ENCODE measurements at places on chromosomes 3 and 15.

- no peak for DNase-seq
These were observed 35.5 kb downstream of the CLSTN2 start for GRCh38 chr3:139970526-139970925.

- no peak for DNase-seq
These were observed 29.7 kb upstream of the HHATL start for GRCh38 chr3:42732196-42732828.

- no peak for DNase-seq
These were observed 166.4 kb upstream of the PROK2 start for GRCh38 chr3:71951361-71951760.

- DNase-seq, result no peak
These were observed 317.6 kb upstream of the TBL1XR1 start for GRCh38 chr3:177514611-177515499.

DNA sequence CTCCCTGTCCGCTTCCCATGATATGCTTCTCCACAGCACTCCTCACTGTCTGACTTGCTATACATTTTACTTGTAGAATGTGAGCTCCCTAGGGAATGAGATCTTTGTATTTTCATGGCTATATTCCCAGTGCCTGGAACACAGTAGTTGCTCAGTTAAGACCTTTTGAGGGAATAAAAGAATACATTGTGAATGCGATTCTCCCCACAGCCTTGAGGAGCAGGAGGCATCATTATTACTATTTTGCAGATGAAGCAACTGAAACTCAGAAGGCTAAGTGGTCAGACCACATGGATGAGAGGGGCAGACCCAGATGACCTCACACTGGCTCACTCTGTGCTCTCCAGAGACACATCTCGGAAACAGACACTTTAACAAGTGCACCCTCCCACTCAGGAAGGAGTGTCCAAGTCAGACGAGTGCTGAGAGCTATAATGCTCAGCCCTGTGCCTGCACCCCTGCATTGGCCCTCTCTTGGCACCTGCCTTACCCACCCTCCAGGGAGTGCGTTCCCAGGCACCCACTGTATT, 46.8 kb downstream of the SST start:
- DNase-seq, result no peak

DNA sequence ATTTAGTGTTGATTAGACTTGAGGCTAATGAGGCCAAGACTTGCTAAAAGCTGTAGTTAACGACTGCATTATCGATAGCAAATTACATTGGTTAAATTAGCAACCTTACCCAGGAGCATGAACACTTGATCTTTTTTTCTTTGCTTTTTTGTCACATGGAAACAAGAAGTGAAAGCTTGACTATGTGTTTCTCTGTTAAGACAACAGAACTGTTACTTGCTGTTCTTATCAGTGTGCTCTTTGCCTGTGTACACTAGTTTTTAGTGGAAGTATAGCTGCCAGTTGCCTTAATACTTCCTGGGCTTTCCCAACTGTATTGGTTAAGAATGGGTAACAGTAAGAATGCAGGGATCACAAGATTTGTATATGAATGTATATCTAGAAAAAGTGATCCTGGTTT, 625.5 kb downstream of the NAALADL2 start:
- no peak for DNase-seq

DNA sequence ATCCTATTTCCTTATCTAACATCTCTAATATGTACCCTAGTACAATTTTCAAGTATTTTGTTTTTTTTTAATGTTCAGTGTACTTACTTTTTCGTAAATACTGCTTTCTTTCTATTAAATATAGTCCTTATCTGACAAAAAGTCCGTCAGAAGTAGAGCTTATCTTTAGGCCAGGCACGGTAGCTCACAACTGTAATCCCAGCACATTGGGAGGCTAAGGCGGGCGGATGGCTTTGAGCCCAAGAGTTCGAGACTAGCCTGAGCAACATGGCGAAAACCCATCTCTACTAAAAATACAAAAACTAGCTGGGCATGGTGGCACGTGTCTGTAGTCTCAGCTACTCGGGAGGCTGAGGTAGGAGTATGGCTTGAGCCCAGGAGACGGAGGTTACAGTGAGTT, 41.1 kb downstream of the USP3 start:
- no peak for DNase-seq

GRCh38 chr3:99656624-99657023, 18.2 kb downstream of the COL8A1 start:
- DNase-seq, result no peak

DNA sequence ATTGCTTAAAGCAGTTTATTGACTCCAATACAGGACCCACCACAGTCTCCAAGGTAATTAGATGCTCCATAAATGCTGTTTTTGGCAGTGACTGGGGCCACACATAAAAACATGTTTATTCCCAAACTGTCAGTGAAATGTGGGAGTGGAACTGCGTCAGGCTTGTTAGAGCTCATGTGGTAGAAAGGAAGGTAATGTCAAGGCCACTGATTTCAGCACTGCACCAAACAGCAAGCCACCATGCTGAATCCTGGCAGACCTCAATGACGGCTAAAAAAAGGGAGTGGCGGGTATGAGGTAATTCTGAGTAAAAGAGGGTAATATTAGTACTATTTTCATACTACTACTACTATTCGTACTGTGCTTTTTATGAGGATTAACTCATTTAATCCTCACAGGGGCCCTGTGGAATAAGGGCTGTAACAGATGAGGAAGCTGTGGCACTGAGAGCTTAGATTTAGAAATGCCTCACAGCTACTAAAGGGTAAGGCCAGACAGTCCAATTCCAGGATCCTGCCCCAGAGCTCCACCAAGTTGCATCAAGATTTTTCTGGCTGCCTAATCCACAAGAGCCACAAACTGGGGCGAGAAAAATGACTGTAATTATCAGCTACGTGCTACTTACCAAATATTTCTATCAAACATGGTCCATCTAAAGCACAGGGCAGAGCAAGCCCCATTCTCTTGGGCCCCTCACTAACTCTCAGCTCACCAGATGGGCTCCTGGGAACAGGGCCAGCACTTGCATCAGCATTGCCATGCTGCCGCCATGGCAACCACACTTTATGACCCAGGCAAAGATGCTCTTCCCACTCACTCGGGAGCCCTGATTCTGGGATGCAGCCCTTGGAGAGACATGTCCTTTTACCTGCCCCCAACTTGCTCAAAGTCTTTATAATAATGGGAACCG, 83.6 kb upstream of the SPATA12 start:
- DNase-seq, result peak; percentile 29

GRCh38 chr15:83178869-83179325, 28.7 kb downstream of the HDGFL3 start:
- no peak for DNase-seq

GRCh38 chr3:13715167-13715954, 164.5 kb downstream of the WNT7A start:
- no peak for DNase-seq

DNA sequence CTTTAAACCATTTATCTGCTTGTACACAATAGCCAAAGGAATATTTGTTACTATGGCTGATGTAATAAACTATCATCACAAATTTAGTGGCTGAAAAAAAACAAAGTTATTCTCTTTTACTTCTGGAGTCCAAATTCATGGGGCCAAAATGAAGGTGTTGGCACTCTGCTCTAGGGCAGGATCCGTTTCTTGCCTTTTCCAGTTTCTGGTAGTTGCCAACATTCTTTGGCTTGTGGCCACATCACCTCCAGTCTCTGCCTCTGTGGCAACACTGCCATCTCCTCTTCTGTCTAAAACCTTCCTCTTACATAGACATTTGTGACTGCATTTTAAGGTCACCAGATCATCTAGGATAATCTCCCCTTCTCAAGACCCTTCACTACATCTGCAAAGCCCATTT, 27.3 kb downstream of the NIT2 start:
- no peak for DNase-seq

GRCh38 chr15:73851689-73852088, 21.7 kb upstream of the TBC1D21 start:
- DNase-seq, result no peak

DNA sequence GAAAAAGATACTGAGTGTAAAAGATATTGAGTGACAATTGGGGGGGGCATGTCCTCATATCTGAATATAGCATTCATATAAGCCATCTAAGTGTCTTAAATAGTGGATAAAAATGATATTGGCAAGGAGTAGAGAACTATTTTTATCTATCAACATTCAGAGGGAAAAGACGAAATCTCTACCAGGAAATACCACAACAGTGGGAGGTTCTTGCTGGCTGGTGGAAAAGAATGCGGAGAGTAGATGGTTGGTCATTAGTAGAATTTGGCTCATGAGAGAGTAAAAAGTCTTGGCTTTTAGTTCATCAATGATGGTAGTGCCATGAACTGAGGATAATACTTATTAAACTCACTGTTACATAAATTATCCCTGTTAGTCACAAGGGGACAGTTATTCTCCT, 4.8 kb upstream of the TCF12 start:
- DNase-seq, result no peak

DNA sequence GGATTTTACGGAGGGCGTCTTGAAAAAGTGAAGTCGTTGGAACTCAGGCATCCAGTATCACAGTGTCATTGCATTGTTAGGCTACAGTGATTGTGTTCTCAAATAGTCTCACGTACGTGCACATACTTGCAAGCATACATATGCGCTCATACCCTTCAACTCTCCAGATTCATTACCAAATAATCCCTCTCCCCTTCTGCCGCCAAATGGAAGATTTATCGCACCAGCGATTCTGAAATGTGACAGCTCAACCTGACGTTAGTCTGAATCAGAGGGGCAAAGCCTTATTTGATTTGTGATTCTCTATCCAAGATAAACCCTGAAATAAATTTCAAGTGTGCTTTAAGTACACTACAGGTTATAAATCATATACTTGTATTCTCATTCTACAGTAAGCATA, 119.4 kb downstream of the GADL1 start:
- no peak for DNase-seq

- no peak for DNase-seq
These were observed 18.9 kb downstream of the HOMER2 start for GRCh38 chr15:82933576-82933975.

All from HS-5 (cell line).